Activated T-cell treated with anti-CD3 and anti-CD28 coated beads, Interleukin-2, amount 50 U/mL, for 24 hours (primary cell): ENCODE measurements at places on chromosomes 12 and 14.
A peak's percentile ranks its signal among the peaks of the same experiment; 100 is the strongest.

DNA sequence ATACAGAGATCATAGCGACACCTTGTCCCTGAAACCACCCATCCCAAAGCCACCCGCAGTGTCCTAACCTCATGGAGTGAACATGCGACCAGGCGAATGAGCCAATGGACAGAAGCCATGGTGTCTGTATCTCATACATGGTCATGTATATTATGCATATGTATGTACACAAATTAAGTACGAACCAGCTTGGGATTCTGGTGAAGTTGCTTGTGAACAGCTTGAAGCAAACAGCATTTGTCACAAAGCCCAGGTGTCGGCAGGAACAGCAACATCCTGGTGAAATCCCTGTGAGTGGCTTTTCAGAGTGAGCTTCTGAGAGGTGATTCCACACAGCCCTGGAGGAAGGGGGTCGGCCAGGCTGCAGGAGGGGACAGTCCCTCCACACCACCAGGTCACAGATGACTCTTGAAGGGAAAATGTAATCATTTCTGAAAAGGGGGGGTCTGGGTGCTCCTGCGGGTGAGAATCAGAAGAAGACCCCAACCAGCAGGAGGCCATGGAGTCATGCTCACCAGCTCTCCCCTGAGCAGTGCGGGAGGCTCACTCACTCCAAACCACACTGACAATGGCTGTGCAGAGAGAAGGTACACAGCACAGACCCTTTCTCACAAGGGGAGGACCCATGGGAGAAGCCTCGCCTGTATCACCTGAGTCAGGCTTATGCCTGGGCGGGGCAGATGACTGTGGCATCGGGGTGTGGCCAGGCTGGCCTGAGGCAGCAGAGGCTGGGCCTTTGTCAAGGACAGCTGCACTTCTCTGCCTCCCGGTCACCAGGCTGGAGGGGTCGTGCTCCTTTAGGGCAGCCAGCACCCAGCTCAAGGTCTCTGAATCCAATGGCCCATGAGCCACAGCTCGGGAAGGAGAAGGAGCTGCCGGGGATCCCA lies 14.3 kb downstream of the CHGA start:
- no peak for DNase-seq

DNA sequence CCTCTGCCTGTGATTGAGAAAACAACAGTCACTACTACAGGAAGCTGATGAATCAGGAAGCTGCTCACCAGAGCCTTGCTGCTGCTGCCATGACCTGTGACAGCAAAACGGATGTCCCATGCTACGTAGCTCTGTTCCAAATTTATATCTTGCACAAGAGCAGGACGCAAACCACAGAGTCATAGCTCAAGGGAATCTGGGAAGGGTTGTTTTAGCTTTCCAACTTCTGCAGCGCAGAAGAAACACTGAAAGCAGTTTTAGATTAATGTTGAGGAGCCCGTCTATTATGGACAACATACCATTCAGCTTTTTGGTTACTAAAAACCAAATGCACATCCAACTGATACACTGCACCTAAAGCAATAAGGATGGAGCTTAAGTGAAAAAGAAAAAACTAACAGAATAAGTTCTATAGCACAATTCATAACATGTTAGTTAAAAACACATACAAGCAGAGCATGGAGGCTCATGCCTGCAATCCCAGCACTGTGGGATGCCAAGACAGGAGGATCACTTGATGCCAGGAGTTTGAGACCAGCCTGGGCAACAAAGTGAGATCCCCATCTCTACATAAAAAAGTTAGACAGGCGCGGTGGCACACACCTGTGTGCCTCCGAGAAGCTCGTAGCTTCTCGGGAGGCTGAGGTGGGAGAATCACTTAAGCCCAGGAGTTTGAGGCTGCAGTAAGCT lies 1.7 kb upstream of the ANKRD33 start:
- peak; percentile 49 for DNase-seq

GRCh38 chr14:104335611-104336010 lies 197.2 kb downstream of the KIF26A start:
- no peak for DNase-seq

DNA sequence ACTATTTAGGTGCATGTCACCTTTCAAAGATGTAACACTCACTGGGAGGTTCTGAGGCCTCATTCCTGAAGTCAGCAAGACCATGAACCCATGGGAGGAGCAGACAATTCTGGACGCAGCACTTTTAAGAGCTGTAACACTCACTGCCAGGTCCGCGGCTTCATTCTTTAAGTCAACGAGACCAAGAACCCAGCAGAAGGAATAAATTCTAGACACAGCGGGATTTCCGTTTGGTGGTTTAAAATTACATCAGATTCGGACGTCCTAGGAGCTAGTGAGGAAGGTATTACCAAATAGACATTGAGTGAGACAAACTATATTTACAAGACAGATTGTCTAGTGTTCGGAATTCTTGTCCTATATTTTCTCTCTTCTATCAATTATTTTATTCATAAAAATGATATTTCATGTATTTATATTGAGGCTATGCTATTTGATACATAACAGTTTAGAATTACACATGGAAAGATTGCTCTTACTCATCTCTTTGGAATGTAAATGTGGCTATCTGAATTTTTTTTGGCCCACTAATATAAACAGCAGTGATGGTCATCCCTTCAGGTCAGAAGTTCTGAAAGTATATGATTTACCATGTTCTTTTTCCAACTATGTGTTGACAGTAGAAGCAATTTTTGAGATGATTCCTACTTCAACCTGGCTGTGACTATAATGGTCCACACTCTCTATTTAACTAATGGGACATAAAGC lies 1973.0 kb upstream of the FLRT2 start:
- DNase-seq: no peak

- DNase-seq: no peak
Observed at GRCh38 chr14:85788470-85789233, 258.7 kb downstream of the FLRT2 start.
